Stimulated activated CD4-positive, alpha-beta T cell treated with anti-CD3 and anti-CD28 coated beads, Interleukin-4, amount 100 ng/mL, for 24 hours (primary cell): ENCODE measurements at places on chromosomes 7 and 10.

GRCh38 chr7:66454600-66455225 is 174.0 kb upstream of the KCTD7 start:
- DNase-seq = no peak

- no peak for DNase-seq
Observed at GRCh38 chr10:129322933-129323820, 143.9 kb upstream of the MGMT start.

GRCh38 chr10:89392974-89393373 is 551 bp downstream of the IFIT1 start:
- DNase-seq = no peak

- peak; percentile 46 for DNase-seq
Observed at GRCh38 chr7:1054861-1055450, 10.6 kb downstream of the GPR146 start.

DNA sequence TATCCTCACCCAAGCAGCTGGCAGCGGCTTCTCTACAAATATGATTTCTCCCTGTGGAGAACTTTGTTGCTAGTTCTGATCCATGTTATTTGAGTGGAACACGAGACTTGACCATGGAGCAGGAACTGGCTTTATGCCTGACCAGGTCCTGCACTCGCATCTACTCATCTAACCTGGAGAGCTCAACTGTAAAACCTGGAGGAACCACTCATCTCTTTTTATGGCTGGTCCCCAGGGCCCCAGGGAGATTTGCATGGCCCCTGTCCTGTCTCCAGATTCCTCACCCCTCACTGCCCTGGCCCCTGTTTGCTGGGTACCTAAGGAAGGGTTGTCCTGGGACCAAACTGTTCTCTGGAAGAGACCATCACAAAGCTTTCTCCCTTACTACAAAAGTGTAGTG is 16.0 kb downstream of the TCAF1 start:
- DNase-seq = no peak

- DNase-seq = no peak
Observed at GRCh38 chr10:130065251-130065650, 45.4 kb downstream of the C10orf143 start.

- no peak for DNase-seq
Observed at GRCh38 chr10:28266449-28267224, 36.2 kb downstream of the MPP7 start.

DNA sequence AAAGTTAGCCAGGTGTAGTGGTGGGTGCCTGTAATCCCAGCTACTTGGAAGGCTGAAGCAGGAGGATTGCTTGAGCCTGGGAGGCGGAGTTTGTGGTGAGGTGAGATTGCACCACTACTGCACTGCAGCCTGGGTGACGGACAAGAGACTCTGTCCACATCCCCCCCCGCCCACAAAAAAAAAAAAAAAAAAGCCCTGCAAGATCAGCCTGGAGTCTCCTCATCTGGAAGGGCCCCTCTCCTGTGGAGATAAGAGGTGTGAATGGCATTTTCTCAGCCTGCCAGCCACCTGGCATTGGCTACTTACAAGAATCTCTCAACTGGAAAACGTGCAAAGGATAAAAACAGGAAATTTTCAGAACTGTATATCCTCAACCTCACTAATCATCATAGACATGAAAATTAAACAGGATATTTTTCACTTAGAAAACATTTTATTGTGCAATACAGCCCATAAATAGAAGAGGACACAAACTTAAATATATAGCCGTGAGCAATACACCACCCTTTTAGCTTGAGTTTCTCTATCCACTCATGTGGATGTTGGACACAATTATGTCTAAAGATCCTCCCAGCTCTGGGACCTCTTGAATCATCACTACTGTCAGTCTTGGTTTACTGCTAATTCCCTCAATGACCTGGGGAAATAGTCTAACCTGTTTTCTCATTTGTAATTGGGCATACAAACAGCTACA is 11.3 kb upstream of the TSPAN15 start:
- no peak for DNase-seq

GRCh38 chr10:60463746-60464145 is 74.1 kb upstream of the ANK3 start:
- DNase-seq = no peak

- DNase-seq = no peak
Observed at GRCh38 chr7:134554417-134554966, 5.6 kb downstream of the AKR1B15 start.

GRCh38 chr10:9860045-9860444 is 1157.6 kb upstream of the CELF2 start:
- DNase-seq = no peak

GRCh38 chr10:70786799-70787415 is 1.7 kb upstream of the TBATA start:
- DNase-seq = peak; percentile 11

DNA sequence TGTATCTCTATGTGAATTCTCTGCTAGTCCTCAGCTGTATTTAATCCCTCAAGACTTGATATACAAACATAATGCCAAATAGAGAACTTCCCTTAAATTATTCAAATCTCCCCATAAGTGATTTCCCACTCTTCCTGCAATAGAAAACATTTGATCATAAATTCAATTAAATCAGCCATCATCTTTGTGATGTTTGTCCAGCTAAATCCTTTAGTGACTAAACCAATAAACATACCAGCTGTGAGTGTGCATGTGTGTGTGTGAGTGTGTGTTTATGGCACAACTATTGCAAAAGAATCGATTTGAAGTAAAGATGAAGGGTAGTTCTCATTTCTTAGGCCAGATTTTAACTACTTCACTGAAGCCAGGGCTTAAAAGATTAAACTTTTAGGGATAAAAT is 175.5 kb upstream of the FZD1 start:
- no peak for DNase-seq

DNA sequence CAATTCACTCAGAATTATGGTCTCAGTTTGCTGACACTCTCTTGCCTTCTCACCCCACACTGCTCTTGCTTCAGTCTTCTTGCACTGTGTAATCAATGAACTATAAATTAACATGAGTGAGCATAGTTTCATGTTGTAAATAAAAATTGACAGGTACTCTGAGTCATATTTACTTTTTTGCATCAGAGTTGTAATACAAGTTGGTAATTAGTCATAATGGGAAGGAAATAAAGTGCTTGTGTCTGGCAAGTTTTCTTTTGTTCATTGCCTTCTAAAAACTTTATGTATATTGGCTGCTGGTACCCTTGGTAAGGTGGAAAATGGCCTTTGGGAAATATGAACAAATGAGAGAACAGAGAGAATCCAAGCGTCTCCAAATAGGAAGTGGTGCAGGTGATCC is 169.3 kb upstream of the MAGI2 start:
- DNase-seq = no peak

GRCh38 chr7:144454256-144455039 is 51.0 kb upstream of the NOBOX start:
- no peak for DNase-seq

- DNase-seq = peak; percentile 80
Observed at GRCh38 chr10:123994417-123995081, 98.8 kb downstream of the CHST15 start.

- no peak for DNase-seq
Observed at GRCh38 chr7:110831419-110831818, 259.5 kb upstream of the LRRN3 start.

GRCh38 chr7:9201928-9202327 is 768.5 kb downstream of the NXPH1 start:
- no peak for DNase-seq

DNA sequence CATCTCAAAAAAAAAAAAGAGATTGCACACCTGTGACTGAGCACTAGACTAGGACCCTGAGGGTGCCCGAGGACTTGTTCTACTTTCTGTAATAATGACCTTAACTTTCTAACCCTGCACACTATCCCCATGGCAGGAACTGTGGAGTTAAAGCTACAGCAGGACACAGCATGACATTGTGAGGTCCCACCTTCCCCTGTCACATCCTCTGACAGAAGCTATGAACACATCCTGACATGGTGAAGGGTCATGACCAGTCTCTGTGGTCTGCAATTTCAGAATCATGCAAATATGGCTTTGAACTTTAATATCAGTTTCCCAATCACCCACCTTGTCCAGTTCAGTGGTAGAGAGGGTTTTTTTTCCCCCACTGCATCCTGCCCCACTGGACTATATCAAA is 18.5 kb upstream of the SAR1A start:
- no peak for DNase-seq

- DNase-seq = no peak
Observed at GRCh38 chr7:81641873-81642272, 128.0 kb downstream of the HGF start.
